Activated CD4-positive, alpha-beta T cell treated with anti-CD3 and anti-CD28 coated beads for 48 hours (primary cell): ENCODE measurements at places on chromosomes 11 and 22.
A peak's percentile ranks its signal among the peaks of the same experiment; 100 is the strongest.

DNA sequence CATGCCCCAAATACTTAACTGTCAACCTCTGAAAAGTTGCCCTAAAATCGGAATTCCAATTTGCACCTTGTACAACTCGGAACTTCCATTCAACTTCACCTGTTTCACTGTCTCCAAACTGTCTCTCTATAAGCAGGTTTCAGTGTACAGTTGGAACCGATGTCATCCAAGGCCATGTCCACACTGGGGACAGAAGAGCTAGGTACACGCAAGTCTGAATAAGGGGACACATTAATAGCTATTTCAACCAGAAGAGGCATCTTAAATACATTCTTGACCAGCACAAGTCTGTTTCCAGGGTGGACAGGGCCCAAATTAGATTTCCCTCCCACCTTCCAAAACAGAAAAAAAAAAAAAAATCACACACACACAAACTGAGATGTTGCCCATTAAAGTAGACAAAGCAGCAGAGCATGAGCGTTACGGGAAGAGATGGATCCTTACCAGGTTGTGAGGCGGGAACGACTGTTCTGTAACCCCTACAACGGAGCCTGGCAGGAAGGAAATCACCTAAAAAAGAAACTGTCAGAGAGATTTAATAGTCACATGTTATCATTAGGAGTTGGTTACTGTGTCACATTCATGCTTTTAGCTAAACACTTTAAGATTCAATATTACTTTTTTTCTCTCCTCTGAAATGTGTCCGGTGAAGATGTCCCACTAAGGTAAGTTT lies 1.7 kb downstream of the CREBZF start:
- peak; percentile 17 for DNase-seq

GRCh38 chr11:47185305-47186075 lies 744 bp downstream of the PACSIN3 start:
- peak; percentile 27 for DNase-seq

GRCh38 chr11:17012712-17013547 lies 1.3 kb downstream of the PLEKHA7 start:
- no peak for DNase-seq

GRCh38 chr11:77188633-77189491 lies 60.8 kb downstream of the MYO7A start:
- DNase-seq, result no peak

DNA sequence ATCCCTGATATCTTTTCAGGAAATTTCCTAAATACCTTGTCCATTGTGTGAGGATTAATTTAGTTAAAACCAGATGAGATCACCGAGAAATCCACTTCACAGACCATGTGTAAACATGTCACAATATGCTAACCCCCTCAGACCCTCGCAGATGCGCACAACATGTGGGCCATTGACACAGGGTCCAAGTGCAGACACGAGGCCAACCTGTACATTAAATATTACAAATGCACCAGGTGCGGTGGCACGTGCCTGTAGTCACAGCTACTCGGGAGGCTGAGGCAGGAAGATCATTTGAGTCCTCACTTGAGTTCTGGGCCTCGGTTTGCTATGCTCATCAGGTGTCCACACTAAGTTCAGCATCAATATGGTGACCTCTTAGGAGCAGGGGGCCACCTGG lies 9.9 kb upstream of the TMPRSS4 start:
- no peak for DNase-seq

DNA sequence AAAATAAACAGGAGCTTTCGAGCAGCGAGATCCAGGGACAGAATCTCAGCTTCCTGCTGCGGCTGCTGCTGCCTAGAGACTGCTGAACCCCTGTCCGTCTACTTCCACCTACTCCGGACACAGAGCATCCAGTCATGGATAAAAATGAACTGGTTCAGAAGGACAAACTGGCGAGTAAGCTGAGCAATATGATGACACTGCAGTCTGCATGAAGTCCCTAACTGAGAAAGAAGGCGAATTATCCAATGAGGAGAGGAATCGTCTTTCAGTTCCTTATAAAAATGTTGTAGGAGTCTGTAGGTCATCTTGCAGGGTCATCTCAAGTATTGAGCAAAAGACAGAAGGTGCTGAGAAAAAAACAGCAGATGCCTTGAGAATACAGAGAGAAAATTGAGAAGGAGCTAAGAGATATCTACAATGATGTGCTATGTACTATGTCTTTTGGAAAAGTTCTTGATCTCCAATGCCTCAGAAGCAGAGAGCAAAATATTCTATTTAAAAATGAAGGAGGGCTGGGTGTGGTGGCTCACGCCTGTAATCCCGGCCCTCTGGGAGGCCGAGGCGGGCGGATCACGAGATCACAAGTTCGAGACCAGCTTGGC lies 11.1 kb upstream of the MS4A2 start:
- no peak for DNase-seq

DNA sequence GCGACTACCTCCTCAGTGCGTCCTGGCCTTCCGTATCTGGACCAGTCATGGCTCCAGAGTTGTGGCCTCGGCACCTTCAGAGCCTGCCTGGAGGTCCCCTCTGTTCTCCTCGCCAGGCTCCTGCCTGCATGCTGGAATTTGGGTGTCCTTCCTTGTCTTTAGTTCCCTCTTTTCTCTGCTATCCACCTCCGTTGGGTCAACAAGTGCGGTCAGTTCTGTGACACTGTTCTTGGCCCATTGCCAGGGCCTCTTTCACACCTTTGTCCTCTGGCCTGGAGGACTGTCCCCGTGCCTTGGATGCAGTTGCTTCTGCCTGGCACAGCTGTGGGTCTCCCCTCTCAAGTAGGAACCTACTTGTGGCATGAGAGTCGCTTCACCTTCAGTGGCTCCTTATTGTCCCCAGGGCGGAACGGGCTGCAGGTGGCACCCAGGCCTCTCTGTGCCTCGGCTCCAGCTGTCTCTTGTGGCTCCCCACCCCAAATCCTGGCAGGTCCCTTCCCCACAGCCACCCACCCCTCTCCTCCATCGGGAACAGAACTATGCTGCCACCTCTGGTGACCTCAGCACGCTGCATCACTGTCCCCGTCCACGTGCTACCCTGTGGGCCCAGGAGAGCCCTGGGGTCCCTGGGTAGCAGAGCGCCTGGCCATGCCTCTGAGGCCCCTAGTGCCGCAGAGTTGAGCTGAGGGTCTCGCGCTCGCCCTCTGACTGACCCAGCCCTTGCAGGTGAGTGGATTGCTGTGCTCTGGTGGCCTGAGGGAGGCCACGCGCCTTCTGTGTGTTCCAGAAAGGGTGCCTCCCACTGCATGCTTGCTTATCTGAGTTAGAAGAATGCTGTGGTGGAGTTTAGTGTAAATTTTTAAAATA lies 4.7 kb downstream of the DGCR8 start:
- peak; percentile 51 for DNase-seq

DNA sequence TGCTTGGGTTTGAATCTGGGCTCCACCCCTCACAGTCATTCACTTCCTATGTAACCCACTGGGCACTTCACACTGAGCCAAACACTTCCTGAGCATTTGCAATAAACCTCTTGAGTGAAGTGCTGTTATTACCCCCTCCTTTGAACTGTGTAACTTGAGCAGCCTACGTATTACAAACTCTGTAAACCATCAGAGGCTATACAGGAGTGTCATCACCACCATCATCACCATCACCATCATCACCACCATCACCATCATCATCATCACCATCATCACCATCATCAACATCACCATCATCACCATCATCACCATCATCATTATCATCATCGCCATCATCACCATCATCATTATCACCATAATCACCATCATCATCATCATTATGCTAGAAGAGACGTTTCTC lies 18.4 kb downstream of the RTL6 start:
- DNase-seq, result no peak

- no peak for DNase-seq
Measured at GRCh38 chr11:96580476-96581040, 190.7 kb downstream of the JRKL start.

DNA sequence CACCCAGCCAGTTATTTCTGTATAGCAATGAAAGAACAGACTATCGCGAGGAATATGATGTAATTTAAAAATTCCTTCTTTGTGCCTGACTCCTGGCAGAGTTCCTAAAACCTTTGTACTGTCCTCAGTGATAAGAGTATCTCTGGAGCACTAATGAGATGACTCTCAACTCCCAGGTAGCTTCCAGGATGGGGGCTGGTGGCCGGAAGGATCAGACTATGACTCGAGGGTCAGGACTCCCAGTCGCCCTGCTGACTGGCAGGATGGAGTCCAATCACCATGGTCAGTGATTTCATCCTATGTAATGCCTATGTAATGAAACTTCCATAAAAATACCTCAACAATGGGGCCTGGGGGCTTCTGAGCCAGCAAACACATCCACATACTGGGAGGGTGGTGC lies 135.1 kb downstream of the SHANK2 start:
- DNase-seq, result no peak

- DNase-seq, result no peak
Measured at GRCh38 chr11:117413616-117414015, 86.0 kb downstream of the CEP164 start.

DNA sequence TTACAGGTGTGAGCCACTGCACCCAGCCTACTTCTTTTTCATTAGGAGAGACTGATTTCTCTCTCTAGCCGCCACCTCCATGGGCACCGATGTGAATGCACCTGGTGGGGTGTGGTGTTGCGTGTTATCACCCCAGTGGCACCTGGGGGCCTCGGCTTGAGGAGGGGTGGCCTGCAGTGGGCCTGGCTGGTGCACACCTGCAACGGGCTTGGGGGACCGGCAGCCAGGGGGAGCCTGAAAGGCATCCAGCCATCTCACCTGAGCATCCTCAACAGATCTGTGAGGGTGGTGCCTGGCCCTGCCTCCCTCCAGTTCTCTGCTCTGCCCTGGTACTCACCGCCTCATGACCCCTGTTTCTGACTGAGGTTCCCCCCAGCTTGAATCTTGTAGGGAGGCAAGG lies 108.9 kb downstream of the ARHGAP8 start:
- no peak for DNase-seq

- DNase-seq, result no peak
Measured at GRCh38 chr11:68436985-68437926, 23.3 kb upstream of the PPP6R3 start.

- DNase-seq, result no peak
Measured at GRCh38 chr11:28654191-28654590, 546.0 kb downstream of the METTL15 start.

GRCh38 chr11:64230171-64230984 lies at the start of gene DNAJC4:
Gene DNAJC4 (plus strand): TSS chr11:64230548. CDS start chr11:64230855, 307 bp downstream.
- DNase-seq, result peak; percentile 92

DNA sequence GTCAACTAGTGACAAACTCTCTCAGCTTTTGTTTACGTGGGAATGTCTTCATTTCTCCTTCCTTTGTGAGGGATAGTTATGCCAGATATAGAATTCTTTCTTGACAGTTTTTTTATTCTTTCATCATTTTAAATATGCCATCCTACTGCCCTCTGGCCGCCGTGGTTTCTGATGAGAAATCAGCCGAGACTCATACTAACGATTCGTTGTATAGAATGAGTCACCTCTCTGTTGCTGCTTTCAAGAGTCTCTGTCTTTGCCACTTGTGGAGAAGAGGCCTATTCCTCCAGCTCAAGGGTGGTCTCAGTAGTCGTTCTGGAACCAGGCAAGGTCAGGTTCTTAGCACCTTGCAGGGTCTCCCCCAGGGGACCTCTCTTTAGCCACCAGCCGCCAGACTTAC lies 8.0 kb downstream of the MYO7A start:
- DNase-seq, result peak; percentile 34

GRCh38 chr11:47705721-47706120 lies 9.4 kb downstream of the AGBL2 start:
- DNase-seq, result no peak

GRCh38 chr22:47048123-47049077 lies 285.9 kb downstream of the TBC1D22A start:
- DNase-seq, result no peak

GRCh38 chr11:46930089-46930488 lies 6.5 kb upstream of the CSTPP1 start:
- no peak for DNase-seq
